ENCODE measurements at places on chromosomes 13 and 19. TPM values are rescaled to one million over a fixed set of nuclear protein-coding genes. Genes with fewer than 3 reads are reported as not detected.

The SIGLEC5 gene
- not detected for total RNA-seq

The KLF1 gene
- total RNA-seq: under 0.01 TPM

The ZFR2 gene
- total RNA-seq: not detected

The GGN gene
- total RNA-seq: under 0.01 TPM

The KLK3 gene
- total RNA-seq: not detected

The UNC13A gene
- total RNA-seq: 0.14 TPM

The FPR1 gene
- under 0.01 TPM for total RNA-seq

The DMKN gene
- 142 TPM for total RNA-seq
